CD4-positive, alpha-beta T cell treated with Interferon gamma for 1 hour (primary cell): ENCODE measurements at places on chromosomes 5 and 9.

DNA sequence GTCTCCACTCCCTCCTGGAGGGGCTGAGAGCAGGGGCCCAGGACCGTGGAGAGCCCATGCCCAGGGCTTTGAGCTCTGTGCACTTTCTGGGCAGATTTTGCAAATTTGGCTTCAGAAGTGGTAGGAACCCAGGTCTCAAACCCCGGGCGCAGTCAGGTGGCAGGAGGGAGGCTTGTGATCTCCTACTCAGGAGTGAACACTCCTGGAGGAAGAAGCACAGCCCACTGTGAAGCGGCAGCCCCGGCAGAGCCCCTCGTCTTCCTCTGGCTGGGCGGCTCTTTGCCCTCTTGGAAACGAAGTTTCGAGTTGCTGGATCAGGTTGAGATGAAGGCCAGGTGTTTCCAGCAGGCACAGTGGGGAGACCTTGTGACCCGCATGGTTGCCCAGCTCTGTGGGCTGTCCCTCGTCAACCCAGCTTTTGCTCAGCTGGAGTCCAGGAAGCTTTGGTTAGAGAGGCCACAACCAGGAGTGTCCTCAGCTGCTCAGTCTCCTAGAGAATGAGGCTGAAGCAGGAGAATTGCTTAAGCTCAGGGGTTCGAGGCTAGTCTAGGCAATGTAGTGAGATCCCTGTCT, 48.5 kb downstream of the WNK2 start:
- no peak for DNase-seq

GRCh38 chr5:67806654-67807438, 408.7 kb upstream of the PIK3R1 start:
- DNase-seq = no peak

DNA sequence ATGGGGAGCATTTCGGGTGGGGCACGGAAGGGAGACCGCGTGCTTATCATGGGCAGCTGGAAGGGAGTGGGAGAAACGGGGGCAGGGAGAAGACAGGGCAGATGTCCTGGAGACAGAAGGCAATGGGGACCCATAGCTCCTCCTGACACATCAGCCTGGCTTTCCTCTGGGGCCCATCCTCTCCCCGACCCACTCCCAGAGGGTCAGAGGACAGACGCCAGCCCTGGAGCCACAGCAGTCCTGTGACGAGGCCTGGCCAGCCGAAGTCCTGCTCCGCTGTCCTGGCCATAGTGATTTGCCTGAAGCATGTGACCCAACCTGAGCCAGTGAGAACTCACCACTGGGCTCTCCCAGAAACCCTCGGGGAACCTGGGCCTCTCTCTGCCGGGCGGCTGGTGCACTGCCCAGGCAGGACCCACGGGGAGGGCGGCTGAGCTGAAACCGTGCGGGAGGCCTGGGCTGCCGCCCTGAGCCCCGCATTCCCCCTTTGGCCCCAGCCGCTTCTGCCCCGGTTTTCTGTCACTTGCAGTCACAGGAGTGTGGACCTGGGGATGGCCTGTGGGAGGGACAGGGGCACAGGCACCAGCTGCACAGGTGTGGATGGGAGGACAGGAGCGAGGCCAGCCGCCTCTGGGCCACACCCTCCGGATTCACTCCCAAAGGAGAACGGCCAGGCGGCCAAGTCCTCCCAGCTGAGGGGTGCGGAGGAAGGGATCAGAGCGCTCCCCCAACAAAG, 19.8 kb downstream of the ADAMTS2 start:
- DNase-seq = no peak

- no peak for DNase-seq
Measured at GRCh38 chr9:94538908-94539307, 16.0 kb upstream of the PCAT7 start.

- DNase-seq = no peak
Measured at GRCh38 chr5:10756549-10756948, 4.5 kb downstream of the DAP start.

DNA sequence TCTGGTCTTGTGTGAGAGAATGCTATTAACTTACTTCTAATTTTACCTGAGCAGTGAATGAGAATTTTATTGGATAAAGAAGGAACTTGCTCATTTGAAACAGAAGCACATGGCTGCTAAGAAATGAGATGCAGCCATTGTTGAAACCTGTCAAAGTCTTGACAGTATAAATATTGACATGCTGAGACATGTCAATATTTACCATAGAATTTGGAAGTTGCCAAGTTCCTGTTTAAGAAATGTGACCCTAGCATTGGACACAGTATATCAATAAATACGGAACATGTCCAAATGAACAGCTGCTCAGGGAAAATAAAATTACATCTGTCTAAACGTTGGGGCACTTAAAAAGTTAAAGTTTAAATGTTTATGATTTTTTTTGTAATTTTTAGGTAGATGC, 7.8 kb downstream of the XRCC4 start:
- DNase-seq = no peak

GRCh38 chr9:129319076-129319937, 141.2 kb upstream of the IER5L start:
- DNase-seq = no peak

GRCh38 chr5:77987331-77987730, 211.2 kb upstream of the TBCA start:
- no peak for DNase-seq

DNA sequence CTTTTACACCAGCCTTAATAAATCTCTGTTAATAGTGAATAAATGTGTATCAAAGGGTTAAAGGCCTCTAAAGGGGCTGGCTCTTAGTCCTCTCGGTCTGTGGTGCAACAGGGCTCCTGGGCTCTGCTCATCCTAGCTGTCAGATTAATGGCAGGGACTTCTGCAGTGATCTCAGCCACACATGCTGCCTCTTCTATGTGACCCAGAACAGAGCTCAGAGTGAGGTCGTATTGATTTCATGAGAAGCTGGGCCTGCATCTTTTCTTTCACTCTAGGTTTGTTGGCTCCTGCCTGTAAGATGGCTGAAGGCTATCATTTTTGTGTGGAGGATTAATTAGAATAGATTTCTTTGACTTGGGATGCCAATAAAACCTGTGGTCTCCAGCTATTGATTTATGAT, 165.0 kb upstream of the GLRA1 start:
- DNase-seq = no peak

GRCh38 chr9:26856413-26857032, 36.1 kb downstream of the CAAP1 start:
- DNase-seq = no peak
